Stimulated activated CD4-positive, alpha-beta T cell treated with anti-CD3 and anti-CD28 coated beads, Interleukin-1b, Interleukin-23, amount 100 ng/mL, for 1 hour (primary cell): ENCODE measurements at places on chromosomes 4 and X.

- DNase-seq: no peak
Measured at GRCh38 chr4:27198971-27199370, 338.3 kb downstream of the STIM2 start.

DNA sequence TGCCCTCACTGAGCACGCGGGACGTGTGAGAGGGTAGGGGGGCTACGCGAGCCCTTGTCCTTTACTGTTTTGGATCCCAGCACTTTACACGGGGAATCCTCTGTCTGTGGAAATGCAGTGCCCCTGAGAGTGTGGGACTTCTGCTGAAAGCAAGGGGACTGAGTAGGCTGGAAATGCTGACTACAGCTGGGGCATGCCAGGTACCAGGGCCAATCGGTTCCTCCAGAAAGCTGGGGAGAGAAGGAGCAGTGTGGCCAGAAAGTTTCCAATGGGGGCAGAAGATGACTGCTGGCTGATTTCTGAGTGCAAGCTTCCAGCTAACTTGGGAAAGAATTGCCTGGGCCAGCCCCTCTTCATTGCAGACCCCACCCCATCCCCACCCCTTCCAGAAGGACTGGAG is 1.5 kb downstream of the NHSL2 start:
- no peak for DNase-seq

- DNase-seq: no peak
Measured at GRCh38 chr4:65311120-65311519, 359.2 kb downstream of the EPHA5 start.

DNA sequence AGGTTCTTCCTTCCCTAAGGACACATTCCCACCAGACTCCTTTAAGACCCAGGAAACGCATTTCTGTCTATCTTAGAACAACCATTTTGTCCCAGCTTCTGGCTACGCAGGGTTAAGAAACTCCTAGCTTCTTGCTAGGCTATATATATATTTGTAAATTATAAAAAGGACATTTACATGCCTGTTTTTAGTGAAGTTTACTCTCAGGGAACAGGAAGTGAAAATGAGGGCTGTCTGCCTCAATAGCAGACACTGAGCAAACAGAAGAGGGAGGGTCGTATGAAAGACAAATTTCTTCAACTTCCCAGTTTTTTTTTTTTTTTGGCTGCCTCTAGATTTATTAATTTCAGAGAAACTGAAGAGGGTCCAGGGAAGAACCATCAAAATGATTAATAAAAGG is 9.3 kb upstream of the FRMPD3 start:
- DNase-seq: no peak

- no peak for DNase-seq
Measured at GRCh38 chr4:128386761-128387599, 99.4 kb upstream of the PGRMC2 start.

- DNase-seq: no peak
Measured at GRCh38 chrX:64377753-64378152, 17.5 kb downstream of the MTMR8 start.

DNA sequence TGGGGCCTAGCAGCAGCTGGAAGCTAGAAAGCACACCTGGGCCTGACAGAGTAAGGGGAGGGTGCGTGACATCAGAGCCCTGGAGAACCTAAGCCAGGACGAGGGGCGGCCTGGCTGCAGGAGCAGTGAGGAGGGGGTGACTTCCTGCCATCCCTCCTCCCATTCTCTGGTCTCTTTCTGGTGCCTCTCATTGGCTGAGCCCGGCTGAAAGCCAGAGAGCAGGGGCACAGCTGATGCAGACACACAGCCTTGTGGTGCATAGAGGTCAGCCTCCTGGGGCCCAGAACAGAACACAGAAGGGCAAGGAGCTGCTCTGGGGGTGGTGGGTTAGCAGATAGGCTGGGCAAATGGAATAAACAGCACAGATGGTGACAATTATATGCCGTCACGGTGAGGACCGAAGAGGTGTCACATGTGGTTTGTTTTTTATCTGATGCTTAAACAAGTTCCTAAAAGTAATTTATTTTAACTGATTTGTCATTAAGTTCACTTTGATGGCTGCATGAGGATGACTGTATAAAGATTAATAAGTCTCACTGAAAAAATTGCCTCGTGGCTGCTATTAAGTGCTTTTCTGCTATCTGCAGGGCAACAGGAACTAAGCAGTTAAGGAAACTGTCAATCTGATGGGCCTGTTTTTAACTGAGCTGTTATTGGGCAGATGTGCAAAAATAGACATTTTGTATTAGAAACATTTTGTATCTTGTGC is 102.0 kb downstream of the FNIP2 start:
- no peak for DNase-seq

DNA sequence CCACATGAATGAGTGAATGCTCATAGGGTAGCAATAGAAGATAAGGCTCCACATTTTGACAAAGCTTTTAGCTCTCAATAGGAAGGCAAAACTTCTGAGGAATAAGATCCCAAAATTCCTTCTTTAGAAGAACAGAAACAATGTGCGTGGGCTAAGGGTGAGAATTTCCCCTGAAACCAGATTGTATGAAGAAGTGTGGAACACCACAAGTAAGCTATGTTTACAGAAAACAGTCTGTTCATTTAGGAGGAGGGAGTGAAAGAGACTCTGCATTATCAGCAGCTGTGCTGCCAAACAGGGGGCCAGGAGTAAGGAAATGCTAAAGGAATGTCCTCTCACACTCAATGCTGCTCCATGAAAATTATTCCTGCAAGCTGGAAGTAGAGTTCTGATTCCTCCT is 851.6 kb downstream of the CENPC start:
- DNase-seq: no peak

GRCh38 chr4:115906428-115906827 is 793.0 kb upstream of the NDST4 start:
- DNase-seq: no peak

- DNase-seq: no peak
Measured at GRCh38 chr4:38449506-38450174, 214.4 kb upstream of the KLF3 start.

- DNase-seq: no peak
Measured at GRCh38 chr4:67886281-67886680, 2.5 kb upstream of the TMPRSS11D start.

GRCh38 chr4:104896660-104897645 is 249.7 kb upstream of the TET2 start:
- DNase-seq: no peak

DNA sequence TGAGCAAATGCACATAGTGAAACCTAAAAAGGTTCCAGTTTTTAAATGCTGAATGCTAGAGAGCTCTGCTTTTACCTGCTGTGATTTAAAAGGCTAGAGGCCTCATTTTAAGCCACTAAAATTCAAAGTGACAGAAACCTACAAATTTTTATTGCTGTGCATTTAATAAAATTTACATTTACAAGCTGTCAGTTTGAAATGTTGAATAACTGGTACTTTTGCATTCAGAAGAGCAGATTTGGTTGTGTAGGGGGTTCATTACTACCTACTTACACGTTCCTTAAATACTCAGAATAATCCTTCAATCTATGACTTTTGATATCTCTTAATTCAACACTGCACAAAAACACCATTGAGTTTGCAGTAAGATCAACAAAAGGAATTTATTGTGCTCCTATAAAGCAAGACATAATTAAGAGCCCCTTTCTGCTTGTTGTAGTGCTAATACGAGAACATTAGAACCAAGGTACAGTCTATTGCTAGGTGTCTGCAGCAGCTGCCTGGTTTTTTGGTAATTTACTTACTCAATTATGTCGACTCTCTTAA is 27.9 kb downstream of the NKX3-2 start:
- no peak for DNase-seq

GRCh38 chr4:53617101-53617680 is 25.9 kb upstream of the LNX1 start:
- no peak for DNase-seq

DNA sequence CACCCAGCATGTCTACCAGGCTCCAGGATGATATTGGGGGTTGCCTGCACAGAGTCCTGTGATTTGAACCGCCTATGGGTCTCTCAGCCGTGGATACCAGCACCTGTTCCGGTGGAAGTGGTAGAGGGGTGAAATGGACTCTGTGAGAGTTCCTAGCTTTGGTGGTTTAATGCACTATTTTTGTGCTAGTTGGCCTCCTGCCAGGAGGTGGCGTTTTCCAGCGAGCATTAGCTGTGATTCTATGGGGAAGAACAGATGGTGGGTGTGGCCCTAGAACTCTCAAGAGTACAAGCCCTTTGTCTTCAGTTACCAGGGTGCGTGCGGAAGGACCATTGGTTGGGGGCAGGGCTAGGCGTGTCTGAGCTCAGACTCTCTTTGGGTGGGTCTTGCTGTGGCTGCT is 316.9 kb upstream of the AMOT start:
- DNase-seq: no peak

- no peak for DNase-seq
Measured at GRCh38 chrX:78011846-78012245, 42.4 kb upstream of the PGAM4 start.

- DNase-seq: no peak
Measured at GRCh38 chr4:20870436-20870835, 170.2 kb downstream of the PACRGL start.
